ENCODE measurements at places on chromosomes 16 and 17. TPM values are rescaled to one million over a fixed set of nuclear protein-coding genes. Genes with fewer than 3 reads are reported as not detected.

DNA sequence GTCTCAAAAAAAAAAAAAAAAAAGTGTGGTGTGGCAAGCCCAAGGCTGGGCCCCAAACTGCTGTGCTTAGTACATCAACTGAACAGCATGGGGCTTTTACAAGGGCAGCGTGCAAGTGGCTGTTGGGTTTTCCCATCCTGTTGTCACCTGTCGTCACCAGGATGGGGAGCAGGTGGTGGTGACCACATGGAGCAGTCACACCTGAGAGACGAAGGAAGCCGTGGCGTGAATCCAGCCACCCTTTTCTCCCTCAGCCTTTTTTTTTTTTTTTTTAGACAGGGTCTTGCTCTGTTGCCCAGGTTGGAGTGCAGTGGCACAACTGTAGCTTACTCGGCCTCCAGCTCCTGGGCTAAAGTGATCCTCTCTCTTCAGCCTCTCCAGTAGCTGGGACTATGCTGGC is 4.1 kb upstream of the MRPL58 start:
- DNase-seq, result no peak

DNA sequence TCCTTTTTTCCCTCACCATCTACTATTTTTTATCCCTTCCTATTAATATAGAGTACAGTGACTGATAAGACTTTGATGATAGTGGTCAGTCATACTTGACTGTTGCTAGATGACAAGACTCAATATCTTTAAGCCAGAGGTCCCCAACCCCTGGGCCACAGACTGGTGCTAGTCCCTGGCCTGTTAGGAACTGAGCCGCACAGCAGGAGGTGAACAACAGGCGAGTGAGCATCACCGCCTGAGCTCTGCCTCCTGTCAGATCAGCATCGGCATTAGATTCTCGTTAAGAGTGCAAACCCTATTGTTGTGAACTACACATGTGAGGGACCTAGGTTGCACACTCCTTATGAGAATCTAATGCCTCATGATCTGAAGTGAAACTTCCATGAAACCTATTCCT is 341.3 kb downstream of the BCAS3 start:
- DNase-seq, result no peak

NUP88 gene
- 82.7 TPM for polyA plus RNA-seq

- no peak for DNase-seq
Observed at GRCh38 chr16:28182183-28182582, 29.6 kb downstream of the XPO6 start.

KRT24 gene
- polyA plus RNA-seq, result not detected

SOX9 gene
- 0.54 TPM for polyA plus RNA-seq

DNA sequence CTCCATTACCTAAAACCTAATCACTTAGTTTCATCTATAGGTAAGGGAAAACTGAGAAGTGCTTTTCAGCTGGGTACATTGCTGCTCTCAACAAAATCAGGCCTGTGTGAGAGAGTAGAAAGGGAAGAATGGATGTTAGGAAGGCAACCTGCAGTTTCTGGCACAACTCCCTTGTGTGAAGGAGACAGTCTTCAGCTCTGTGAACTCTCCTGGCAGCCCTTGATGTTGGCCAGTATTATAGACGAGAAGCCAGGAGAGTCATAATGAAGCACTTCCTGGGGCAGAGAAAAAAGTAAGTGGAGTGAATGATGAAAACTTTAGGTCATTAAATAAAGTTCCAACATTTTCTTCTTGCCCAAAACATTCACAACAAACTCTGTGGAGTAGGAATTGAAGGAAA is 260.1 kb downstream of the IRX3 start:
- DNase-seq, result no peak

DNA sequence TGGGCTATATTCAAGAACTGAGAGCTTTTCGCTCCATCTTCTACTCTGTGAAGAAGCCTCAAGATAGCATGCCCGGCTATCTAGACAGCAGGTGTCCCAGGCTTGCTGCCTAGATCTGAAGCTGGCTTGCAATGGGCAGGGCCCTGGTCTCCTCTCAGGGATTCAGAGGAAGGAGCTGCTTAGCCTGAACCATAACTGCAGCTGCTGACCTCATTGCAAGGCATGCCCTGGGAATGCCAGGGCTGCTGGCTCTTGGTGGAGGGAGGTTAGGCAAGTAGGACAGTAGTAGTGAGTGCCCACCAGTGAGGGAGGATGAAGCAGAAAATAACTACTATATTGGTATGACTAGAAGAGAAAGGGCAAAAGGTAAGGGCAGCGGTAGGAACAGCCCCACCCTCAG is 21.3 kb upstream of the SLC35B1 start:
- DNase-seq, result no peak

NACA2 gene
- polyA plus RNA-seq, result 0.15 TPM

DNA sequence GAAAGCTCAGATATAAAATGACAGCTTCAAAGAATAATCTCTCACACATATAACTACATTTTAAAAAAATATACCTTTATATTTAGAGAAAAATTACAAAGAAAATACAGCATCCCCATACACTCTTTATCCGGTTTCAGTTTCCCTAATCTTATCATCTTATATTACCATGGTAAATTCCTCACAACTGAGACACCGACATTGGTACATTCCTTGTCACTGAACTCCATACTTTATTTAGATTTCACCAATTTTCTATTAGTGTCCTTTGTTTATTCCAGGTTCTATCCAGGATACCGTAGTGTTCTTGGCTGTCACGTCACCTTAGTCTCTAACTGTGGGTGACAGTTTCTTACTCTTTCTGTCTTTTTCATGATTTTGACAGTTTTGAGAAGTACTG is 22.0 kb upstream of the ABCA10 start:
- no peak for DNase-seq

GRCh38 chr17:57779706-57780105 is 34.6 kb upstream of the CCDC182 start:
- DNase-seq, result no peak

KRTAP9-8 gene
- not detected for polyA plus RNA-seq

KRT23 gene
- polyA plus RNA-seq, result 0.09 TPM

MYLK3 gene
- polyA plus RNA-seq, result 0.10 TPM

DNA sequence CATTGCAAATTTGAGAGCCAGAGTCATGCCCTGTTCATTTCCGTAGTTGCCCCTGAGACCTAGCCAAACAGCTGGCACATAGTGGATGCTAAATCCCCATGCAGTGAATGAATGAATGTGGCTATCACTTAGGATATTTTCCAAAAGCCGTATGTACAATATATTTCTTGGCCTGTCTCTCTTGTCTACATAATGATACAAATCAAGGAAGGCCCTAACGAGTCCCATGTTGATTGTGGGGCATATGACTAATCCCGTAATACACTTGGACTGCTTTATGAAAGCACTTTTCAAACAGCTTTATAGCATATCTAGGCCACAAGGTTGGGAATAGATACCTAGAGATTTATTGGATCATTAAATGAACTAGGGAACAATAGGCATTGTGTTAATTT is 478.0 kb downstream of the SLC39A11 start:
- no peak for DNase-seq

CLEC3A gene
- not detected for polyA plus RNA-seq

ARL17B gene
- 7.3 TPM for polyA plus RNA-seq

GRCh38 chr16:81618661-81619060 is 160.4 kb upstream of the PLCG2 start:
- DNase-seq, result no peak

ALOX12B gene
- not detected for polyA plus RNA-seq

TOM1L1 gene
- polyA plus RNA-seq, result 50.4 TPM

DNA sequence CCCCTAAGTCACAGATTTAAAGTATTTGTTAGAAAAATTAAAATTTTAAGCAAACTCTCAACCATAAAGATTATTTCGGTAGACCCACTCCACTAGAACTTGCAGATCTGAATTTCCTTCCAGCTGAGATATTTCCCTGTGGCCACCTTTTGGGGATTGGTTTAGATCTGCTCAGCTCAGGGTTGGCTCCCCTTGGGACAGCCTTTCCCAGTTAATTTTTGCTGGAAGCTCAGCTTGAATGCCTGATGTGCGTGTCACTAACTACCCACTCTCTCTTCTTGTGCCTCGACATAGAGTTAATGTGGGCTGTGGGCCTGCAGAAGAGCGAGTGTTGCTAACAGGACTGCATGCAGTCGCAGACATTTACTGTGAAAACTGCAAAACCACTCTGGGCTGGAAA is 57.6 kb downstream of the YPEL2 start:
- no peak for DNase-seq

GRCh38 chr16:2473999-2474876 is 689 bp upstream of the TBC1D24 start:
- no peak for DNase-seq

DNA sequence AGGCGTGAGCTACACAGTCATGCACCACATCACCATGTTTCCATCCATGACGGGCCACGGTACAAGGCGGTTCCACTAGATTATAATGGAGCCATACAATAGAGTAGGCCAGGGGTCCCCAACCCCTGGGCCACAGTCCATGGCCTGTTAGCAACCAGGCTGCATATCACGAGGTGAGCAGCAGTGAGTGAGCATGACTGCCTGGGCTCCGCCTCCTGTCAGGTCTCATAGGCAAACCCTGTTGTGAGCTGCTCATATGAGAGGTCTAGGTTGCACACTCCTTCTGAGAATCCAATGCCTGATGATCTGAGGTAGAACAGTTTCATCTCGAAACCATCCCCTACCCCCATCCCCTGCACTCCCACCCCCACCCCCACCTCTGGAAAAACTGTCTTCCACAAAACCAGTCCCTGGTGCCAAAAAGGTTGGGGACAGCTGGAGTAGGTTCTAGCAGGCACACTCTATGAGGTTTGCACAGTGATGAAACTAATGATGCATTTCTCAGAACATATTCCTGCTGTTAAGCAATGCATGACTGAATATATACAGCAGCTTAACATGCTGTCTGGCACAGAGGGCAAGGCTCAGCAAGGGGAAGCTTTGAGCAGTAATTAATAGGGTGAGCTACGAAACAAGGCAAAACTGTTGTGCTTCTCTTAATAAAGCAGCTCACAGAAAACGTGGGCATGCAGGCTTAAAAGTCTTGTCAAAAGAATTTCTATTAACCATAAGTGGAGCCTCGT is 108.0 kb downstream of the VPS53 start:
- DNase-seq, result no peak

DNA sequence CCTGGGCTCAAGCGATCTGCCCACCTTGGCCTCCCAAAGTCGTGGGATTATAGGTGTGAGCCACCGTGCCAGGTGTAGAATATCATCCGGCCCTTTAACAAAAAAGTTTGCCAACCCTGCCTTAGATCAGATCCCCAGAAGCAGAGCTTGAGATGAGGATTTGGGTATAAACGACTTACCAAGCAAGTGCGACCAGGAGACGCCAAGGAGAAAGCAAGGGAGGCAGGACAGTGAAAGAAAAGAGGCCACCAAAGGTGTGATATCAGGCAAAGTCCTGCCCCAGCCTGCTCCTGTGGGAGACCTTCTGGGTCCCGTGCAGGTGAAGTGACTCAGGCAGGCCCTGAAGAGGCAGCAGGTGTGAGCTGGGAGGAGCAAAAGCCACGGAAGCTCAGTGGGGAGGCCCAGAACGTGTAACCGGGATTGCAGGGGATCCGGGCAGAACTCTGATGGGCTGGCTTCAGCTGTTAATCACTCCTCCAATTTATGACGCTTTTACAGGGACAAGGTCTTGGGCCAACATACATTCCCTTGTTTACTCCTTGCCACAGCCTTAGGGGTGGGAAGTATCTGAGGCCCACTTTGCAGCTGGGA is 14.1 kb upstream of the CALB2 start:
- no peak for DNase-seq

OTOP2 gene
- not detected for polyA plus RNA-seq

DNA sequence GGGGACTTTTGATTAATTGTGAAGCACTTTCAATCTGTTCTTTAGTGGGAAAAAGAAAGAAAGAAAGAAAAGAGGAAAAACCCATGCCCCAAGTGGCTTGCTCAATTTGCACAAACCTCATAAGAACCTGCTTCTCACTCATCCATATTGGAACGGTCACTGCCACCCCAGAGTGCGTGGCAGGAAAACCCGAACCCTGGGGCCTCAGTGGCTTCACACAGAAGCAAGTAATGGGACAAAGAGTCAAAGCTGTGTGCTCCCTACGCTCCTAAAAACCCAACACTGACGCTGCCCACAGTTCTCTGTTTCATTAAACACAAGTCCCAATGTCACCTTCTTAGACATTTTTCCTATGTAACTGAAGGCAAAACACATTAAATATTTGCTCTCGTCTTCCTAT is 1.2 kb downstream of the SLC6A4 start:
- DNase-seq, result no peak

TEFM gene
- polyA plus RNA-seq, result 11.5 TPM

- DNase-seq, result no peak
Observed at GRCh38 chr17:2040942-2041560, 771 bp upstream of the OVCA2 start.

- DNase-seq, result no peak
Observed at GRCh38 chr17:64358261-64358788, 32.3 kb downstream of the PECAM1 start.

MEIOB gene
- polyA plus RNA-seq, result 0.25 TPM

- DNase-seq, result no peak
Observed at GRCh38 chr16:89906140-89907025, 12.3 kb upstream of the MC1R start.

GRCh38 chr16:31177136-31177535 is 2.8 kb upstream of the FUS start:
- DNase-seq, result no peak

GRCh38 chr17:79931817-79932309 is 92.6 kb upstream of the CBX4 start:
- DNase-seq, result no peak

NPIPA2 gene
- 1.2 TPM for polyA plus RNA-seq

- no peak for DNase-seq
Observed at GRCh38 chr17:382644-383533, 30.3 kb upstream of the RPH3AL start.

DNA sequence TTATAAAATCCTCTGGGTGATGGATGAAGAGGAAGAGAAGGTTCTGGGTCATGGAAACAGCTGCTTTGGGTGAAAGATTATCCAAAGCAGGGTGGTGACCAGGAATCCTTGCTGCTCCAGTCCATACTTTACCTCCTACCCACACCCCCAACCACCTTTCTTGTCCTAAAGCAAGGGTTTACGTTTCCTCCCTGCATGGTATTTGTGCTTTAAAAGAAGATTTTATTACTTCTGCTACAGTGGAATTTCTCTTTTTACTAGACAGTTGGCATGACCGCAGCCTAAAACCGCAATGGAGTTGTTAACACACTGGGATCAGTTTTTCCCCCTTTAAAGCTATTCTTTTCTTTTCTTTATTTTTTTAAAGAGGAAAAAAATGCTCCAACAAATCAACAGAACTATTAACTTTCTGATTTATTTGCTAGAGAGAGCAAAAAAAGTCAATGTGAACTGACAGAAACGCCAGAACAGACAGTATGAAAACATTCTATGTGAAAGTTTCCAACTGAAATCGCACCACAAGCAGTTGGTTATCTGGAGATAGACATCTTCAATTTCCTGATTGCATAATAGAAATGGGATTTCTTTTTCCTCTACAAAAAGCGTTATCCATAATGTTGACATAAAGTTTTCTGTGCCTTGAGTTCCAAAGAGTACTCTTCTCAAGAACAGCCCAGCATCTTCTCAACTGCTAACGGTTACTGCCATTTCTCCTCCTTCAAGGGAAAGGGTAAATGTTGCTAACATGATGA is 236.0 kb downstream of the IRX3 start:
- no peak for DNase-seq

LLGL1 gene
- polyA plus RNA-seq, result 38.9 TPM

Data from BJ (cell line).